ENCODE measurements at places on chromosomes 12 and 14.

DNA sequence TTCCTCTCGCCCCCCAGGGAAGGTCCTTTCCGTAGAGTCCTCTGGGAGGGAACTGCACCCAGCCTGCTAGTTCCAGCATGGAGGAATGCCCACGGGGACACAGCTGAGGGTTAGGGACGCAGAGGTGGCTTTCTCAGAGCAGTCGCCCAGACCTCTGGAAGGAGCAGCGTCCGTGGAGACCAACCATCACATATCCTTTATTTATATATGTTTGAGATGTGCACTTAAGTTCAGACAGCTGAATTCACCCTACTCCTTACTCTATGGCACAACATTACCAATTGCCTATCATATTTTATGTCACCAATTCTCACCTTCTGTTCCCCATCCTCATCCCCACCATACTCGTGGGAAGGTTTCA lies 305.6 kb upstream of the DIO3 start:
- DNase-seq: no peak

- DNase-seq: no peak
These were observed 173.5 kb downstream of the PAX9 start for GRCh38 chr14:36835128-36835527.

DNA sequence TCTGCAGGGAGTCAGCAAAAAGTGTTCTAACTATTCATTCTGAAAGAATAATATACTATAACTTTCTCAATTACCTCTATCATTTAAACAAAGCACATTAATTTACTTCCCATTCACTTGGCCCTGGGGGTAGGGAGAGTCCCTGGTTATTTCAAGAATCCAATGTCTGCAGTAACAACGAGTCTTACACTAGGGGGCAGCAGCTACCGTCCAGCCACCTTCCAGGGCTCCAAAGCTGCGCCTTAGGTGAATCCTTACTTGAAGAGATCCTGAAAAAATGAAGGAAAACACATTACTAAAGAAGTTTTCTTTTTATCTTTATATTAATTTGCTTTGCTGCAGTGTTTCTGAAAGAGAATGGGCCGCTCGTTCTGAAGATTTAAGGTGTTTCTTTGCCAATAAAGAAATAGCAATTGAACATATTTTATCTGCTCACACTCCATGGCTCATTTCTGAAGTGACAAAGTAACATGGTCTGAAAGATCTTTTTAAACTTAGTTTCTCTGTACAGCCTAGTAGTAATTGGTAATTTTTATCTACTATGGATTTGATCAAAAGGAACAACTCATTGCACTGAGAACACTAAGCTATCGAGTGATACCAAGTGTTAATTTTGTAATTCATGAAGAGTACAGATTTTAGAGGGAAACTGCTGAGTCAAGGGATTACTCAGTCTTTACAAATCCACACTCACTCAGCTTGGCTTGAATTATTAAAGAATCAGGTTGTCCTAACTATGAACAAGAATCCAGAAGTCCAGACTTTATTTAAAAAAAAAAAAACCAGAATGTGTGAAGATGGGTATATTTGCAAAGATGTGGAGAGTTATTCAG lies 27.6 kb downstream of the BHLHE41 start:
- peak; percentile 53 for DNase-seq

GRCh38 chr12:61998791-61999190 lies 261.4 kb upstream of the USP15 start:
- no peak for DNase-seq

GRCh38 chr12:7376196-7376595 lies 67.8 kb downstream of the CD163L1 start:
- DNase-seq: no peak

GRCh38 chr12:117908411-117908810 lies 60.4 kb downstream of the KSR2 start:
- DNase-seq: no peak

DNA sequence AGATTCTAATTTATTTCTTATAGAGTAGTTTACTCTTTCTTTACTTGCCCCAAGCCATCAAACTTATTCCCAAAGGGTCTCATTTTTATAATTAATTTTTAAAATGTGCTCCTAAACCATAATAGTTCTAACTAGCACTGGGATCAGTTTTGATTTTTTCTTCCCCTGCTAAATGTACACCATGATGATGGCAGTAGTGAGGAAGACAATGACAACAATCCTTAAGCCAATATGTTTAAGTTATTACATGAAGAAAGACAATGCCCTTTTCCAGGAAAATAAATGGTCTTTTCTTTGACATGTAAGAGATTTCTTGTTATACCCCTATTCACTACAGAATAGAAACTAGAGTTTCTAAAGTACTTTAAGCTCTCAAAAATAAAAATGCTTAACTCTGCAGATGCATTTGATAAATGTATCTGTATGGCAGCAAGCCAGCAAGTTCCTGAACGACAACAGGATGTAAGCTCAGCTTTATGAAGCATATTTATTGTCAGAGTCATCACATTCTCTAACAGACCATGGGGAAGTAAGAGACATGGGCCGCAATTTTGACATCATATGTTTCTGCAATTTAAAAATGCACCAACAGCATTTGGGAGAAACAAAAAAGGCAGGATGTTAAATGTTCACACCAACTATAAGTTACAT lies 36.0 kb upstream of the SNX6 start:
- no peak for DNase-seq

DNA sequence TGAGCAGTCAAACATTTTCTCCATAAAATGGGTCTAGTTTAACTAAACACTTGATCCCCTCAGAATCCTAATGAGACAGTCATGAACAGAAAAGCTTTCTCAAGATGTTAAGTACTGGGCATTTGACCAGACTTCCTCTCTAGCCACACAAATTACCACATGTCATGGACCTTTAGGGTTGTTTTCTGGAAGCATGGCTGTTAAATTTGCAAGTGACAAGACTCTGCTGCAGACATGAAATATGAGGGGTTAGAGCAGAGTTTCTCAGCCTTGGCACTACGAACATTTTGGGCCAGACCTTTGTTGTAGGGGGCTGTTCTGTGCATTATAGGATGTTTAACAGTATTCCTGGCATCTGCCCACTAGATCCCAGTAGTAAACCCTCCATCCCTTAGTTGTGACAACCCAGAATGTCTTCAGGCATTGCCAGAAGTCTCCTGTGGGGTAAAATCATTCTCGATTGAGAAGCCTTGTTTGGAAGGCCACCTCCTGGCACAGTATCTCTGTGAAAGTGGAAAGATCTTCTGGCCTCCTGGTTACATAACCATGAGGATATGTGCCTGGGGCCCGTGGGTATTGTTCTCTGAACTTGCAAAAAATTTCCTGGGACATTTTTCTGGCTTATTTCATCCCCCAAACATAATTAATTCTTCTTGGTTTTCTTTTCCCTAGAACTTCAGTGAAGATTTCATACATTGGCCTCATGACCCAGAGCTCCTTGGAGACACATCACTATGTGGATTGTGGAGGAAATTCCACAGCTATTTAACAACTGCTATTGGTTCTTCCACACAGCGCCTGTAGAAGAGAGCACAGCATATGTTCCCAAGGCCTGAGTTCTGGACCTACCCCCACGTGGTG lies 4.3 kb downstream of the TMEM106C start:
- DNase-seq: no peak

- DNase-seq: no peak
These were observed 76.1 kb downstream of the SLC25A47 start for GRCh38 chr14:100399052-100399849.

- DNase-seq: no peak
These were observed 30.4 kb downstream of the FBXO34 start for GRCh38 chr14:55301437-55302121.

- DNase-seq: peak; percentile 62
These were observed 31.5 kb downstream of the TMEM63C start for GRCh38 chr14:77212943-77213678.

DNA sequence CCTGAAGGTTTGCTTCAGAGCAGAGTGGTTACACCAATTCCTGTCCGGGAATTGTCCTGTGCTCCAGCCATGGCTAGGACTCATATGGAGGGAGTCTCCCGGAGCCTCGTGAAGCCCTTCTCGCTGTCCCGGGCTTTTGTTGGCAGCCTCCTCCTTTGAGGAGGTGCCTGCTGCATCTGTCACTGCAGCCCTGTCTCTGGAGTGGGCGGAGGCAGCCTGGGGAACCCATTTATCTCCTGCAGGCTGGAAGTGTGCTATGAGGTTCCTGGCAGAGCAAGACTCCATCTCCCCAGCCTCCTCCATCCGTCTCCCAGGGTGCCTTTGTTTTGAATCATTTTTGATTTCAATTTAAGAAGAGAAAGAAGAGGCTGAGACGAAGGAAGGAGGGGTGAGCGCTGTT lies 355.3 kb downstream of the GLT1D1 start:
- no peak for DNase-seq

DNA sequence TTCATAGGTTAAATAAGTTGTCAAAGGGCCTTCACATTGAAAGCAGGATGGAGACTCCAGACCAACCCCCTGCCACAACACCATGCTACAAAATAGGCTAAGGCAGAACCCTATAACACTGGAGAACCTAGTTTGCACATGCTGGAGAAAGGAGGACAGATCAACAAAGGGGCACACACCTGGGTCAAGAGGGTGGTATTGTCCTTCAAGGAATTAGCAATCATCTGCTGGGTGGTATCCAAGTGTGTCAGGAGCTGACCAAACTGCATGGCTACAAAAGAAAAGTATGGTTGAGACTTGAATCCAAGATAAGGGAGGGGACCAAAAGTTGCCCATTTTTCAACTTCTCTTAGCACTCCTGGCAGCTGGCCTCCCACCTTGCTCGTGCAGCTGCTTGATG lies 9.2 kb downstream of the MBD6 start:
- no peak for DNase-seq

DNA sequence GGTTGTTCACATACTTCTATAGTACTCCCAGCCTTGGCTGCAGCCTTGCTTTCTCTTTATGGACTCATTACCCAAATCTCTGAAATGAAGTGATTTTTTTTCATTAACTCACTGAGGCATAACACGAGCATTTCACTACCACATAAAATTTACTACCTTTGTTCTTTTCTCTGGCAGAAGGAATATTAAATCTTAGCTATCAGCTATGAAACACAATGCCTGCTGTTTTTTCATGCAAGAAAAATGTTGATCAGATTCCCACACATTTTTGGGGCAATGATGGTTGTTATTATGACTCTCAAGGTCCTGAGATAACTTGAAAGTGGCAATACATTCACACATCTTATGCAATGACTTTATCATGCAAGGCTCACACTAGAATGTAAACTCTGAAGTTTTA lies 225.3 kb upstream of the ATP2B1 start:
- DNase-seq: no peak

DNA sequence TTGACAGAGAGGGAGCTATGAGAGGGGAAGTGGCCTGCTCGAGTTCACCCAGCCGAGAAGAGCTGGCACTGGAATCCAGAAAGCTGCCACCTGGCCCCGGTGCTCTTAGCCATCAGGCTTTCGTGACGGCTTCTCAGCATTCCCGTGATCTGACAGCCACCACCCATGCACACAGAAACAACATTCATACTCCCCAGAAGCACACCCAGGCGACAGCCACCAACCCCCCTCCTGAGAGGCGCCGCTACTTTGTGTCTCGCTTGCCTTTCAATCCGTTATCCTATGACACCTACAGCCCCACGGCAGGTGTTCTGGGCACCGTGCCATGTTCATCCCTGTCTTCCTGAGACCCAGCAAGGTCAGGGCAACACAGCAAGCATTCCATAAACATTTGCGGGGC lies 31.4 kb downstream of the PSMC1 start:
- no peak for DNase-seq

DNA sequence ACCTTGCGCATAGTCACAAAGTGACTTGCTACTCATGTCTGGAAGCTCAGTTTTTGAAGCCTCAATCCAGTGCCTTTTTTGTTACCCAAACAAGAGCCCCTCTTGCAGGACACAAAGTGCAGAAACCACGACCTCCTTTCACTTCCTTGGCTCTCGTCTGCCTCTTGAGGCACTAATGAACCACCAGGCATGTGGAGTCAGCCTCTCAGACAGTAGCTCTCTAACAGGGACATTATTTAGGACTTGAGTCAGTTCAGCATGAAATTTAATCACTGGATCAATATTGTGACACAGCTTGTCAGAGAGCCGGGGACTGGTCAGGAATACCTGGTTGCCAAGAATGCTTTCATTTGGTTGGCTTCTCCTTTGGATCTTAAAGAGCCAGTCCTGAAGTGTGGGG lies 46.7 kb downstream of the HSPB8 start:
- no peak for DNase-seq

GRCh38 chr12:34395056-34396005 lies 373.0 kb downstream of the ALG10 start:
- no peak for DNase-seq

DNA sequence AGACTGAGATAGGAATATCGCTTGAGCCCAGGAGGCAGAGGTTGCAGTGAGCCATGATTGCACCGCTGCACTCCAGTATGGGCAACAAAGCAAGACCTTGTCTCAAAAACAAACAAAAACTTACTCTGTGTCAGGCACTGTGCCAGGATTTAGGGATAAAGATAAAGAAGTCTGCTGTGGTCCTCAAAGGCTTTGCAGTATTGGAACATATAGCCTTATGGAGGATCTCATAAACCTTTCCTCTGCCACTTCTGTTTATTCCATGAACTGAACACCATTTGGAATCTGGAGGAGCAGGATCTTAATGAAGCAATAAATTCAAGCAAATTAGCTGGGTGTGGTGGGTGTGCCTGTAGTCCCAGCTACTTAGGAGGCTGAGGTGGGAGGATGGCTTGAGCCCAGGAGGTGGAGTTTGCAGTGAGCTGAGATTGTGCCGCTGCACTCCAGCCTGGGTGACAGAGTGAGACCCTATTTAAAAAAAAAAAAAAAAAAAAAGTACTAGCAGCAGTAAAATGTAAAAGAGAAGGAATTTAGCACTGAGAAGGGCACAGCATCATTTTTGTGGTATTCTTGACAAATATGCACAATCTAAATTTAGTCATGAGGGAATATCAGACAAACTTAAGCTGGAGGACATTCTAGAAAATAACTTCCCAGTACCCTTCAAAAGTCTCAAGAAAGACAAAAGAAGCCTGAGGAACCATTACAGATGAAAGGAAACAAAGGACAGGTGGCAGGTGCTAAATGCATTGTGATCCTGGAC lies 27.1 kb downstream of the BMAL2 start:
- no peak for DNase-seq

- DNase-seq: no peak
These were observed 23.7 kb upstream of the UBC start for GRCh38 chr12:124938108-124938507.

GRCh38 chr12:54131641-54132280 lies 57.0 kb downstream of the SMUG1 start:
- no peak for DNase-seq

DNA sequence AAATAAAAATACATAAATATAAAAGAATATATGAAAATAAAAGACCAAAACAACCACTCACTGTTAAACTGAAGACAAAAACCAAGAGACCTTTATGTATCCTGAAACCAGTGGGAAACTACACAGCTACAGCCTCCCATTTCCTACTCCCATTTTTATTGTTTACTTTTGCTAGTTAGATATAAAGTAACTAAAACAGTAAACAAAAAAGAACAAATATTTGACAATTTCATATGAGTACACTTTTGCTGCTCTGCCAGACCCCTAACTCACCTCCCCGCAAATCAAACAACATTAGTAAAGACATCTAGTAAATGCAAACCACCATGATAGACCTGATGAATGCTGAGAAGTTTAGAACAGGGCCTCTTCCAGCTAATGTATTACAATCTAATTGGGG lies 97.1 kb downstream of the BCL2L14 start:
- no peak for DNase-seq

Data from activated naive CD4-positive, alpha-beta T cell treated with anti-CD3 and anti-CD28 coated beads, Interleukin-2, amount 50 U/mL, for 72 hours (primary cell).